ENCODE measurements at places on chromosomes 1 and 21.

DNA sequence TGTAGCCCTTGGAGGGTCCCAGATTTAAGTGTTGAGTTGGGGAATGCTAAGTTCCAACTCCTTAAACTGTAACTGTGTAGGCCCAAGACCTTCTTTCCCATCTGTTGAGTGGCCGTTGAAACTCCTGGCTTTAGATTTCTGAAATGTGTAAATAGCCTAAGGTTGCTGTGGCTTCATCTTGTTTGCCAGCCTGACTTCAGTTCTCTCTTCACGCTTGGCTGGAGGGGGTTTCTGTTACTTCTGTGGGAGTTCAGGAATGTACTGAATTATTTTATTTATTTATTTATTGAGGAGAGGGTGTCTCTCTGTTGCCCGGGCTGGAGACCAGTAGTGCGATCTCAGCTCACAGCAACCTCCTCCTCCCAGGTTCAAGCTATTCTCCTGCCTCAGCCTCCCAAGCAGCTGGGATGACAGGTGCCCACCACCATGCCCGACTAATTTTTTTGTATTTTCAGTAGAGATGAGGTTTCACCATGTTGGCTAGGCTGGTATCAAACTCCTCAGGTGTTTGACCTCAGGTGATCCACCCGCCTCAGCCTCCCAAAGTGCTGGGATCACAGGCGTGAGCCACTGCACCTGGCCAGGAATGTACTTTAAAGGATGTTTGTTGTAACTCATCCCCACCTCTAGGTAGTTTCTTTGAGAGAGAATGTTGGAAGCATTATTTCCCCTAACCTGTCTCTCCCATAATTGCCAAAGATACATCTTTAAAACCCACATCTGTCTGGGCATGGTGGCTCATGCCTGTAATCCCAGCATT is 5.9 kb downstream of the TTC39A start:
- DNase-seq, result no peak

DNA sequence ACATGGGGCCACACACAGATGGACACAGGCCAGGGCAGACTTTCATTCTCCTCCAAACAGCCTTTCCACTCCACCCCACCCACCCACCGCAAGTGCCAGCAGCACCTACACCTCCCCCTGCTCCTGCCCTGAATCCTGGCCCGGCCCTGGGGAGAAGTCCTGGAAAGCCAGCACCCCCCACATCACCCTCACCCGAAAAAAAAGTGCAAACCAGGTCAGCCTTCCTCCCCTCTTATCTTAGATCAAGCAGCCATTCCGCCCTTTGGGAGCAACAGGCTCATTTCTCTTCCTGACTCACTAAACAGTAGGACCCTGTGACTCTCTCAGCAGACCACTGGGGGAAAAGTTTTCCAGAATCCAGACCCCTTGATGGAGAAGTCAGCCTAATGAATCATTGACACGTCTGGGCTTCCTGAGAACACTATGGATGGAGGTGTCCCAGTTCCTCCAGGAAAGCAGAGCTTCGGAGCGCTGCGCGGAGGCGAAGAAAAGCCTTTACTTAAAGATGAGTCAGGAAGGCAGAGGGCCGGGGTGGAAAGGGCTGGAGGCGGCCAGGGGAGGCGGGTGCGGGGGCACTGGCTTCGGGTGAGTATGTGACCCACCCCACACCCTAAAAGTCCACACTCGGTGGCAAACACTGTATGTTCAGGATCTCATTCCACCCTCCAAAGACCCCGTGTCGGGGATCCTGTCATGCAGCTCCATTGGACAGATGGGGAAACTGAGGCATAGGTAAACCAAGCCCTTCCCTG is 588.7 kb downstream of the MATN1 start:
- no peak for DNase-seq

GRCh38 chr1:156090840-156091188 is 8.5 kb upstream of the MEX3A start:
- peak; percentile 82 for DNase-seq

GRCh38 chr1:81432059-81432458 is 368.7 kb upstream of the ADGRL2 start:
- no peak for DNase-seq

- no peak for DNase-seq
These were observed 5.7 kb upstream of the PLPP3 start for GRCh38 chr1:56584910-56585528.

DNA sequence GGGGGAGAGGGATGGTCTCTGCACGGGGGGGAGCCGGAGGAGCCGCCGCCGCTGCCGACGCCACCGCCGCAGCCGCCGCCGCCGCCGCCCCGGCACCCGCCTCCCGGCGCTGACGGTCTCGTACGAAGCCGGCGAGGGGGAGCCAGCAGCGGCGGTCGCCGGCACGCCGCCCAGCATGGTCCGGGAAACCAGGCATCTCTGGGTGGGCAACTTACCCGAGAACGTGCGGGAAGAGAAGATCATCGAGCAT is 311 bp downstream of the SPEN start:
- DNase-seq, result no peak

DNA sequence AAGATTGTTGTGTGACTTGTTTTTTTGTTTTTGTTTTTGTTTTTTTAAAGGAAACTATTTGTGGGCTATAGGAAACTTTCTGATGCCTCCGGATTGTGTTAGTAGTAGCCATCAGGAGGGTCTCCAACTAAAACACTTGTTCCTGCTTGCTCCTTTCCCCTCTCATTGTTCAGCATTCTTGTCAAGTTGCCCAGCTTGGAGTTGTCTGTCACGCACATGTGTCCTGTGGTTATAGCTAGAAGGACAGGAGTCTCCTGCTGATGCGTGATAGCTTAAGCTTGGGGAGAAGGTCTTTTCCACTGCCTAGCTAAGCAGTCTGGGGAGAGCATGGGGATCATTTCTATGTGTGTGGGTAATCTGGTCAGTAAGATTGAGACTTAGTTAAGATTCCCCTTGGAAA is 3.2 kb upstream of the LYPLA2 start:
- no peak for DNase-seq

DNA sequence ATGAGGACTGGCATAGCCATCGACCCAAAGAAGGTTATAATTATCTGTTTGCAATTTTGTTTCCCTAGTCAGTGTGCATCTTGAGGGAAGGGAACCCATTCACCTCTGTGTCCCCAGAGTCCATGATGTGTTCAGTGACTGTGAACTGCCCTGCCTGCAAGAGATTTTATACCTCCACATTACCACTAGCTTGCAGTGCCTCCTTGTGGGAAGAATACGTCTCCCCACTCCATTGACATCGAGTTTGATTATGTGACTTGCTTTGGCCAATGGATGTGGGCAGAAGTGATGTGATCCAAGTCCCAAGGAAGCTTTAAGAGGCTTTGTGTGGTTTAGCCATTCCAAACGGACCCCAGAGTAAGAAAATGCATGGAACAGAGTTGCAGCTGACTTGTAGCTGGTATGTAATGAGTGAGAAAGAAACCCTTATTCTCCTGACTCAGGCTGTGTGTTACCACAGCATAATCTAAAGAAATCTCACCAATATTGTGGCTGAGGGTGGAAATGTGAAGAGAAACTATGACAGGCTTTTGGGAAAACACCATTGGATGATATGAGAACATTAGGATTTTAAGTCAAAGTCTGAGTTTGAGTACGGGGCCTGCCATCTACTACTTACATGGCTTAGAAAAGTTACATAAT is 47.8 kb upstream of the NRDC start:
- no peak for DNase-seq

Measured in stimulated activated CD4-positive, alpha-beta T cell treated with anti-CD3 and anti-CD28 coated beads, Interleukin-15, amount 100 ng/mL, for 48 hours (primary cell).